ENCODE measurements at places on chromosomes 2 and 18.

- DNase-seq, result no peak
These were observed 25.3 kb upstream of the RFX8 start for GRCh38 chr2:101500180-101500579.

DNA sequence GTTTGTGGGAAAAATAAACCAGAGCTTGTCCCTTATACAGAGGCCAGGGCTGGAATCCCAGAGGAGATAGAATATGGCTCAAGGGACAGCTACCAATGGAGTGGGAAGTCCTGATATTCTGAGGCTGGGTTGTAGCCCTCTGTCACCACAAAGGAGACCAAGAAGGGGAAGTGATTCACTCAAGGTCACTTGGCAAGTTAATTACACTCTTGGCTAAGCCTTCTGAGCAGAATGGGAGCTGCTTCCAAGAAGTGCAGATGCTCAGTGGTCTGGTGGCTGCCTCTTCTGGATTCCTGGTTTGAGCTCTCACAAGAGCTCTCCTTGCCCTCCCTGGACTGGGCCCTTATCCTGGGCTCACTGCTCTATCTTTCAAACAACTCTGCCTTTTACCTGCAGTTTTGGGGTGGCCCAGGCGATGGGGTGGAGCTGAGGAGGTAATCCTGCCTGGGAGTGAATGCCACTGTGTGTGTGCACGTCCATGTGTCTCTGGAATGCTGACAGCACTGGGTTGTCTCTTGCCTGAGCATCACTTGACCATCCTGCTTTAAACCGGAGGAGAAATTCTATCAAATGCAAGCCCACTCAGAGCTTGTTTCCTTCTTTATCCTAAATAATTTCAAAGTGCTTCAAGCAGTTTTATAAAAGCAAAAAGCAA lies 168.2 kb downstream of the KCNS3 start:
- DNase-seq, result no peak

DNA sequence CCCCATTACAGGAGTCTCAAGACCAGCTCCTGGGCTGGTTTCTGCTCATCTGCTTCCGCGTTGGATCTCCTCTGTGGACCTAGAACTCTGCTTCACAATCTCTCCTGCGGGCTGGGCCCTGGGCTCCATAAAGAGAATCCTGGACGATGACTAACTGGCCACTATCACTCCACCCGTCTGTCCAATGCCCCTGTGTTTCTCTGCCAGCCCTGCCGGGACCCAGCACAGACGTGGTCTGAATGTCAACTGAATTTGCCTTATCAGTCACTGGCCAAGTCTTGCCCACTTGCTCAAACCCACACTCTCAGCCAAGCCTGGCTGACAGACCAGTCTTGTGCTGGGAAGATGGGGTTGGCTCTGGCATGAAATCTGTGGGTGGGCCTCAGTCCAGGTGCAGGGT lies 17.4 kb downstream of the KIF3C start:
- DNase-seq, result no peak

GRCh38 chr2:145765874-145766273 lies 1246.0 kb upstream of the ZEB2 start:
- DNase-seq, result no peak

DNA sequence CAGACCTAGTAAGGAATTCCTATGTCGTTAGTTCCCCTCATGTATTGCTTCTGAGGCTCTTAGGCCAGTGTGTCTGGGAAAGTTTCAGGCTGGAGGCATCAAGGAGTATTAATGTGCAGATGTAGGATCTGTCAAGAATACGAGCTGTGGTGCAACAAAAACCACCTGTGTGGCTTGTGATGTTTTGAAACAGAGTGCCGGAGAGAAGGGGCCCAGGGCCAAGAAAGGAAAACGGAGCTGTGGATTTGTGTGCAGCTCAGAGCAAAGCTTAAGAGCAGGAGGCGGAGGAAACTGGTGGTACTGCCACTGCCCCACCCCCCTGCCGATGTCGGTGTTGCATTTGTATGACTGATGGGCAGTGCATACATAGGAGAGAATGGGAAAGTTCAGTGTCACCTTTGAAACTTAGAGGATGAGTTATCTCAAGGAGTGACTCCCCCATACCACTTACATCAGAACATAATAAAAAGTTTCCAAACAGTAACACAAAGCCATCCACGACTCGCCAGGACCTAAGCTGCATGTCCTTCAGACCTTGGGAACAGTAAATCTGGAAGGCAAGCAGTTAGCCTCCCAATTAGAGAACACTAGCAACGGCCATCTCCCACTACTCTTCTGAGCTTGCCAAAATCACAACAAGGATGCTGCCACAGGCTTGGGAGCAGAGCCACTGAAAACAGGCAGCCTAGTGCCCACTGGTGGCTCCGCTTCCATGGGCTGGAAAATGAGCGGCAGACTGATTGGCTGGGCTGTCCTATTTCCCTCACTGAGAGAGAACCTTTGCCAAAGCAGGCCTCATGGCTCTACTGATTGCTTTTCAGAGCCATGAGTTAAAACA lies 152.7 kb upstream of the NT5C1B start:
- no peak for DNase-seq

GRCh38 chr18:48540251-48541025 lies 1.6 kb downstream of the CTIF start:
- no peak for DNase-seq

GRCh38 chr2:17306219-17306618 lies 212.0 kb downstream of the RAD51AP2 start:
- DNase-seq, result no peak

GRCh38 chr2:143132355-143132754 lies 3.1 kb downstream of the ARHGAP15 start:
- DNase-seq, result no peak

DNA sequence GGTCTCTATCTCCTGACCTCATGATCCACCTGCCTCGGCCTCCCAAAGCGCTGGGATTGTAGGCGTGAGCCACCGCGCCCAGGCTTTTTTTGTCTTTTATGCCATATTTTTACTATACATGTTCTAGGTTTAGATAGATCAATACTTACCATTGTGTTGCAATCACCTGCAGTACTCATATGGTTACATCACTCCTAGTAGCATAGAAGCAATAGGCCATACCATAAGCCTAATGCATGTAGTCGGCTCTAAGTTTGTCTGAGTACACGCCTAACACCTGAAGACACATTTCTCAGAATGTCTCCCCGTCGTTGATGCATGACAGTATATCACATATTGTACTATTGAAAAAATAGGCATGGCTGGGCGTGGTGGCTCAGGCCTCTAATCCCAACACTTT lies 27.1 kb upstream of the TGIF1 start:
- DNase-seq, result no peak

DNA sequence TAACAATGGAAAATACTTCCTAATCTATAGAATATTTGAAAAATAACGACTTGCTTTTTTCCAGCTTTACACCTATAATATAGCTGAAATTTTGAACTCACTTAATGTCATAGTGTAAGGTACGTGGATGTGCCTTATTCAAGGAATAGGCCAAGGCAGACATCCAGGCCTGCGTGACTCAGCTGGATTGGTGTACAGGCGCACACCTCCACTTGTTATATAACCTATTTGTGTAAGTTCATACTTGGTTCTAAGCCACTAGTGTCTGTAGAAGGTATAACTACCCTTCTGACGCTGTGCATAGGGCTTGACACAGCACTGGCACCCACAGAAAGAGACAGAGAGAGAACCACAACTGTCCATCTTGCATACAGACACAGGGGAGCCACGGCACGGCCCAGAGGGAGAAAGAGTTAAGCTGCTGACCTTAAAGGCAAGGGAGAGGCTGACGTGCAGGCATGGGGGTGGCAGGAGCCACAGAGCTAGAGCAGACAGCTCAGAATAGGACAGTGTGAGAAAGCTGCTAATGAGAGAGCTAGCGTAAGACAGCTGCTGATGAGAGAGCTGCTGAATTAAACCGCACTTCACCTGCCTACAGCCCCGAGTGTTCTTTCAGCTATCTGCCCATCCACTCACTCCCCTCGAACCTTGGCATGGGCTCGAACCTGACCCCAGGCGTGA lies 16.1 kb downstream of the CCDC178 start:
- DNase-seq, result no peak

GRCh38 chr2:83665894-83666293 lies 793.2 kb downstream of the SUCLG1 start:
- no peak for DNase-seq

- DNase-seq, result no peak
These were observed 167.7 kb downstream of the TDRD15 start for GRCh38 chr2:21291426-21291825.

- DNase-seq, result no peak
These were observed 36.2 kb downstream of the THADA start for GRCh38 chr2:43559391-43560230.

GRCh38 chr2:224195925-224196571 lies 157.0 kb upstream of the SERPINE2 start:
- no peak for DNase-seq

DNA sequence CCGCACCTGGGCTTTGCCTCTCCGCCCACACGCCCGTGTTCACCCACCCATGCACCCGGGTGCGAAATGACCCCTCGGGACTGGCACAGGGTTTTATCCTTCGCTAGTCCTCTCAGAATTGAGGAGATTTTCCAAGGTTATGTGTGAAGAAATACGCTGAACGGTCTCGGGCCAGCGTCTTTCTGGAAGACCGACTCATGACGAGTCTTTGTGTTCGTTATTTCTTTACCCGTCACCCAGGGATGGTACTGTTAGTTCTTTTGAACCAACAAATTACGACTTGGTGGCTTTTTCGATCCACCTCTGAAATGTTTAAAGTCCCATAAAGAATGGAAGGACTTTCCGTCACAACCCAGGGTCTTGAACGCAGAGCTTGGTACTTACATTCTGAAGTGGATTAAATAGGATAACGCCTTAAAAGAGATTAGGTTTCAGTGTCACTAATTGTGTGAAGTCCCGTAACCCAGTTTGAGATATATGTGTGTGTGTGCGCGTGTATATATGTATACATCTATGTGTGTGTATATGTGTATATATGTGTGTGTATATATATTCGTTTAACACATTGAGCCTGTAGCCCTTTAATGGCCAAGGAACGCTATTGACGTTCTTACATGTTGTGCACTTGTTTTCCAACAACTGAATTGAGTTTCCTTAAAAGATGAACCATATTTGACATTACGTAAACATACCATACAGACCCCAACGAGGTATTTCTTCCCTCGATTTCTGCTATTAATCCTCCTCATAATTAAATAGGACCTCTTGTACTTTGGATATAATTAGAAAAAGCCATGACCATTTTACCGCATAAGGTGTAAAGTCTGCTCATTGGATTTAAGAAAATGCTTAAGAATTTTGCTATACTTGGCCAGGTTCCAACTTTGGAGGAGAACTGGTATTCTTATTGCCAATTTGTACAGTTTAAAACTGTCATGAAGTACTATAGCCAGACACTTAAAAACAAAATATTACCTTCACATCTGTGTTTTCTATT lies 889 bp downstream of the ZC3H15 start:
- DNase-seq, result no peak

- no peak for DNase-seq
These were observed 21.1 kb downstream of the TBC1D8 start for GRCh38 chr2:101130081-101130480.

DNA sequence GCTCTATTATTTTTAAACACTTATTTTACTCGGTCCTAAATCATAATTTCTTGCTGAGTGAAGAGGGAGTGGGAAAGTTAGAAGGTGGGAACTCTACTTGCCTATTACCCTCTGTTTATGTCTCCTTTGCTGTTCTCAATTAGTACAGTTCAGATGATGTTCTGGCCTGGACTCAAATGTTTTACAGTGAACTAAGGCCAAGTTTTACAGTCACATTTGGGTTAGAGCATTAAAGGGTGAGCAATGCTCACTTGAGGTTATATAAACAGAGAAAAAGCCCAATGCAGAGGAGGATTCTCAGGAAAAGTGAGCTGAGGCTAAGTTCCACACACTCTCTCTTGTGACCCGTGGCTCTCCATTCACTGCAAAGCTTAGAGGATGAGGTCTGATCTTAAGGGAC lies 52.4 kb downstream of the ITSN2 start:
- DNase-seq, result no peak

DNA sequence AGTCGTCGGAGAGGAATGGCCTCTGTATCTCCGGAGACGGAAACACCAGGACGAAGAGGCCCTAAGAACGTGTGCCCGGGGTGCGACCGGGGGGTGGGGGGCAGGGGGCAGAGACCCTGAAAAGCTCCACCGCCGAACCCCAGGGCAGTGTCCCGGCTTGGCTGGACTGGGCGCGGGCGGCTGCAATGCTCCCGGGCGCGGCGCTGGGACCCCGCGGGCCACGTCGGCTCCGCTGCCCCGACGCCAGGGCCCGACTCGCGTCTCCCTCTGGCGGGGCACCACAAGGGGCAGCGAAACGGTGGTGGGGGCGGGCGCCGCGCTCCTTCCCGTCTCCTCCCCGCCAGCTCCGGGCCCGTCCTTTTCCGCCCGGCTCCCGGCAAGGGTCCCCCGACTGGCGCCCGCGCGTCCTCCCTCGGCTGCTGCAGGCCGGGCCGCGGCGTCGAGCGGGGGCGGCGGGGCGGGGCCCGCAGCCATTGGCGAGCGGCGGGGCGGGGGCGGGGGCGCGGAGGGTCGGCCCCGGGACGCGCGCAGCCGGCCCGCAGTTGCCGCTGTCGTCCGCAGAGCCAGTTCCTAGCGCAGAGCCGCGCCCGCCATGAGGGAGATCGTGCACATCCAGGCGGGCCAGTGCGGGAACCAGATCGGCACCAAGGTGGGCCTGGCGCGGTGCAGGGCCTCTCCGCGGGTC lies at the start of gene TUBB6:
Gene TUBB6, plus strand, starts transcription at position 541 of the 685 bp plus-strand sequence. Its CDS starts 52 bp downstream, at position 593.
- peak; percentile 45 for DNase-seq

DNA sequence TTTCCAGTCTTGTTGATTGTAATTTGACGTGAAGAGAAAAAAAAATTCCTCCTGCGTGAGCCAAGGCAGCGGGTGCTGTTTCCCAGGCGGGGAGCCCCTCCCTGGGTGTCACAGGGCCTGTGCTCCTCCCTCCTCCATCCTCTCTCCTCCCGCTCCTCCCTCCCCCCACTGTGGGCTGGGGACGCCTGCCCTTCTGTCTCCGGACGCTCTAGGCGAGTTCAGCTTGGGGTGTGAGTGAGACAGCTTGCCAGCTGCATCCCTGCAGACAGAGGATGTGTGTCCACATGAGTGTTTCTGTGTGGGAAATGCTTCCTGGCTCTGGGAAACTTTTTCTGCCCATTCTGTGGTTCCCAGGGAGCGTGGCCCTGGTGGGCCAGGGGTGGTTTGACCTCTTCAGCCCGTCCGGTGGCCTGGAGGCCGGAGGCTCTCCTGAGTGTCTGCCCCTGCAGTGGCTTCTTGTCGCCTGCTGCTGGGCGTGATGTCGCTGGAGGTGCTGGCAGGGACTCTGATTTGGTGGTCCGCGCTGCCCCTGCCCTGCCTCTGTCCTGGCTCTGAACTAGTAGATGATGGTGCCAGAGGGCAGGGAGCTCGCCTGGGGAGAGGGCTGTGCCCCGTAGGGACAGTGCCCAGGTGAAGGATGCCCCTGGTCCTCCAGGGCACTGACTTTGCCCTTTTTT lies 96.4 kb downstream of the USP40 start:
- DNase-seq, result no peak

GRCh38 chr2:112021781-112022231 lies 33.3 kb upstream of the TMEM87B start:
- DNase-seq, result no peak
